ENCODE measurements at places on chromosomes 2 and 18. TPM values are rescaled to one million over a fixed set of nuclear protein-coding genes. Genes with fewer than 3 reads are reported as not detected.

- no peak for ATAC-seq
Observed at GRCh38 chr2:3422161-3422779, 42.8 kb downstream of the TRAPPC12 start.

The CFC1 gene
- not detected for total RNA-seq

GRCh38 chr18:21629089-21629832 is 17.1 kb downstream of the SNRPD1 start:
- peak; percentile 43 for ATAC-seq

DNA sequence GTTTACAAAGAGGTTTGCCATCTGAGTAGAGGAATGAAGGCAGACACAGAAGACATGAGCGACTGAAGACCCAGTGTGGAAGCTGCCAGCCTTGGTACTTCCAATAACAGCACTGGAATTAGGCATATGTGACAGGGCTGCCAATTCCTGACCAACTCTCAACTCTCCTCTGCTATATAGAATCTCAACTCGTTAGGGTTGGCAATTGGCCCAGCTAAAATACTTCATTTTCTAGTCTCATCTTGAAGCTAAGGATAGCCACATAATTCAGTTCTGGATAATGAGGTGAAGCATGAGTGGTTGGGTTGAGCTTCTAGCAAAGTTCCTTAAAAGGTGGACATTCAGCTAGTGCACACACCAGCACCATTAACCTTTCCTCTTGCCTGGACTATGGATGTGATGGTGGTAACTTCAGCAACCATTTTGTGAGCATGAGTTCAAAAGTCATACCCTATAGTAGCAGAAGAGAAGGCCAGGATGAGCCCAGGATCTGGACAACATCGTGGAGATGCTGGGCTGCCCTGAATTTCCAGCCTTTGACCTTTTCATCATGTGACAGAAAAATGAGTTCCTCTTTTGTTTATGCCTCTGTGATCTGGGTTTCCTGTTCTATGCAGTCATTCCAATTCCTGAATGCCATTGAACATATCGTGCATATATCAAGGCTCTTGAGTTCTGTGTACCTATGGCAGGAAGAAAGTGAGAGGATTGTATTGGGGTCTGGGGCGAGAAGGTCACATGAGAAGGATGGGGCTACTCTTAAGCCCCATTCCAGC is 68.1 kb upstream of the HAAO start:
- ATAC-seq, result no peak

- ATAC-seq, result no peak
Observed at GRCh38 chr2:222547083-222547482, 108.8 kb downstream of the FARSB start.

The PLGLB1 gene
- 1.8 TPM for total RNA-seq

GRCh38 chr2:174835797-174836255 is 71.6 kb upstream of the CHRNA1 start:
- ATAC-seq, result peak; percentile 92

The CDH7 gene
- total RNA-seq, result not detected

DNA sequence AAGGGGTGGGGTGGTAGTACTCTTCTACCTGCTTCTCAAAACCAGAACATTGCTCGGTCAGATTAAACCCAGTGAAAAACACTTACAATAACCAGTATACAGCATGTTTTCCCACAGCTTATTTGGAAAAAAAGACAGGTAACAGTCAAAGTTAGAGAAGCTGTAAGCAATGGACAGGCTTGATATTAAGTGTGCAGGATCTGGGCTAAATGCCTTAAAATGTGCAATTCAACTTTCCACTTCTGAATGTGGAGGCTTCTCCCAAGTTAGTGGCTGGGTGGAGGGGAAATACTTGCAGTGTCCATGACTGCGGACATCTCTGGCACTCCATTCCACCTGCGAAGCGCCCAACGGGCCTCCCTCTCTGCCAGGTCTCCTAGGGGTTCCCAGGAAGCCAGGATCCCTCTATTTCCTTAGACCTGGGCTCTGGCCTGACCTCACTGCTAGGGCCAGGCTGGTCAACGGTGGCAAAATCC is 5.3 kb downstream of the ZEB2 start:
- no peak for ATAC-seq

The UNC80 gene
- not detected for total RNA-seq

The BOK gene
- 0.16 TPM for total RNA-seq

The CGREF1 gene
- total RNA-seq, result 4.6 TPM

DNA sequence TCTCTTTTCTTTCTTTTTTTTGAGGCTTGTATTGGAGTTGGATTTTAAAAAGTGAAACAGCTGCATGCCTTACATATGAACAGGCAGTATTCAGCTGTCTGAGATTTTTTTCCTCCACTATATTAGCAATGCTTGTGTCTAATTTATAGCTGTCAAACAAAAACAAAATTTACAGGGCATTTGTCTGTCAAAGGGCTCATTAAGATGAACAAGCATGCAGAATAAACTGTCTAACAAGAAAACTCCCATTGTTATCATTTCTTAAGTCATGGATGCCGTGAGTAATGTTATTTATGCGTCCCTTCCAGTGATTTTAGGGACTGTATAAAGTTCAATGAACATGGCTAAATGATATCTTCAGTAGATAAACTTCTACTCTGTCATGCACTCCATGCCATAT is 674.7 kb downstream of the PLCL1 start:
- ATAC-seq, result no peak

DNA sequence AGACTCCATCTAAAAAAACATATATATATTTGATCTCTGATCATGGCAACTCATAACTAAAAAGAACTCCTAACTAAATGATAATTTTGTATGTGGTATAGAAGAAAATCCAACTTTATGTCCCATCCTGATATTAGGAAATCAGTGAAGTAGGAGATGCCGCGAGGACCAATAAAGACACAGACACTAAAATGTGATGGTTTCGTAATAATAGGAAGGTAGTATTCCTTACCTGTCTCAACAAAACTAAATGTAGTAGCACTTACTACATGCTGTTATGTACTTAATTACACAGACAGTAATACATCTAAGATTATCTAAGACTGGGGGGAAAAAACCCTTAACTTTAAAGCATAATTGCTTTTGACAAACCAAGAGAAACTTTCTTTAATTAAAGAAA is 63.5 kb downstream of the TRIP12 start:
- ATAC-seq, result no peak

The IFT172 gene
- 10.5 TPM for total RNA-seq

DNA sequence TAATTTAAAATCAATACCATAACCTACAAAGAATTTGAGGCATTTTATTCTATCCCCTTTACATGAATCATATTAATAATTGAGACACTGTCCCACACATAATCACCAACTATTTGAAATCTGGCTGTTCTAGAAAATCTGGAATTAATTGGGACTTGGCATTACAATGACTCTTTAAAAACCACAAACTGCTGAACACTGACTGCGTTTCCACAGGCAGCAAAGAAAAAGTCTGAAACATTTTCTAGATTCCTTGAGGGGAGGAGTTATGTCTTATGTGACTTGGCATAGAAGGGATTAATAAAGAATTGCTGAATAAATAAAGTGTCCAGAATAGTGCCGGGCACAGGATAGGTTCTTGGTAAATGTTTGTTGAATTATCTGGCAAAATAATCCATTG is 61.4 kb downstream of the GPR39 start:
- no peak for ATAC-seq

- no peak for ATAC-seq
Observed at GRCh38 chr18:75474332-75474731, 46.8 kb upstream of the SMIM21 start.

The CAPG gene
- total RNA-seq, result 46.2 TPM

DNA sequence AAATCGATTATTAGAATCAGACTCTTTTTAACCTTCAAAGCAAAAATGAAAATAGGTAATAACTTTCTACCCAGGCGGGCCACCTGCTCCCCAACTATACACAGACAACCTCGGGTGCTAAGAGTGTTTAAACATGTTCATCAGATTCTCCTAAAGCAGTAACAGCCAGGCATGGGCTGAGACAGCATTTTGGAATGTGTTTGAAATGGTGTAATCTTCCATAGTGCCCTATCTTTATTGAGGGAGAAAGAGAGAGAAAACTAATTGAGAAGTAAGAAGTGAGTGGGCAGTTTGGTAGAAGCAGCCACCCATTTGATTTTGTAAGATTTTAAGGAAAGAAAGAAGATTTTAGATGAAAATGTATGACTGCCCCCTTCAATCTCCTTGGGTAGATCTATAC is 196.1 kb upstream of the CTAGE1 start:
- no peak for ATAC-seq

GRCh38 chr18:39838831-39839230 is 2116.2 kb upstream of the PIK3C3 start:
- no peak for ATAC-seq

DNA sequence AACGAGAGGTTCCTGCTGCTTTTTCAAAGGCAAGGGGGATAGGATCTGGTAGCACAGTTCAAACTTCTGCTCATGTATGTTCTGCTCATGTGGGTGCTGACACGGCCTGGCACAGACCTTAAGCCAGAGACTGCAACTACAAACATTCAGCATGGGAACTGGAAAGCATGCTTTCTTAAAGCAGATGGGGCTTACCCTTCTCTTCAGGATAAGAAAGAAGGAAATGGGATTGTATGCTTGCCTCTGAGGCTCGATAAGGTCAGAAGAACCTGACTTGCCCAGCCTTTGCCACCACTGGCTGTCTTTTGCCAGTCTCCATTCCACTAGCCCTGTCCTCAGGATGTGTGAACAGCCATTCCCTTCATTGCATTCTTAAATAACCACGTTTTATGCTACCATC is 10.7 kb downstream of the DOCK10 start:
- ATAC-seq, result no peak

The TMEM150A gene
- total RNA-seq, result 3.3 TPM
